Activated T-cell treated with anti-CD3 and anti-CD28 coated beads, Interleukin-2, amount 50 U/mL, for 72 hours (primary cell): ENCODE measurements at places on chromosomes 2 and 18.

GRCh38 chr18:10088734-10089133, 174.9 kb downstream of the VAPA start:
- no peak for DNase-seq

GRCh38 chr18:75087119-75088020, 121.6 kb downstream of the PTGR3 start:
- DNase-seq, result no peak

- DNase-seq, result no peak
Observed at GRCh38 chr2:145288650-145289496, 769.0 kb upstream of the ZEB2 start.

GRCh38 chr2:42996528-42996927, 204.1 kb upstream of the HAAO start:
- no peak for DNase-seq

DNA sequence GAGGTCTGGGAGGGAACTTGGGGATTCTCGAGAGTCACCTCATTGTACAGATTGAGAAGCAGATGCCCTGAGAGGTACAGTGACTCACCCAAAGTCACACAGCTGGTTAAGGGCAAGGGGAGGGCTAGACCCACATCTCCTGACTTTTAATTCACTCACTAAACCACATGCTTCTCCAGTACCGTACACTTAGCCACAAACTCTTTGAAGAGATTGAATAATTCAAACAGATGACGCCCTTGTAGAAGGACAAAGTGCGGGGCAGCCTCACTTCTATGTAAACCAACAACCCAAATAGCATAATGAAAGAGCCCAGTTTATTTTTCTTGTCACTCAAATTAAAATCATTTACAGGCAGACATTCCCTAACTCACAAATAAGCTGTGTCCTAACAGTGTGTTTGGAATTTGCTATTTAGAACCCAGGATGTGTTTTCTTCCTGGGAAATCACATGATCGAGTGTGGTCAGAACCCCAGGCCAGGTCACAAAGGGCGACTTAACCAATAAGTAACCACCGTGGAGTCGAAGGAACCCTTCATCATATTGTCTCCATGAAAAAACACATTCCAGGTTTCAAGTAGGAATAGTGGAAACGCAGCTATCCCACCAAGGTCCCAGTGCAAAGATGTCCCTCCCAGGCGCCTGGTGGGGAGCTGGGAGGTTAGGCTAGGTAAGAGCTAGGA, 35.8 kb upstream of the PTPN4 start:
- DNase-seq, result peak; percentile 42
